Regular cardiac myocyte (primary cell): ENCODE measurements at places on chromosomes 2 and 18. TPM values are rescaled to one million over a fixed set of nuclear protein-coding genes. Genes with fewer than 3 reads are reported as not detected.

PPP1R1C gene
- total RNA-seq, result 0.77 and 1.1 TPM in 2 replicates

TRAK2 gene
- total RNA-seq, result 54.4 and 61.9 TPM in 2 replicates

CDH7 gene
- total RNA-seq, result not detected in 2 replicates

MTCL1 gene
- 21.7 and 25.1 TPM in 2 replicates for total RNA-seq

WNT6 gene
- not detected in 2 replicates for total RNA-seq

PLEK gene
- under 0.01 TPM in 2 replicates for total RNA-seq
